ENCODE measurements at places on chromosomes 1 and 21.
A peak's percentile ranks its signal among the peaks of the same experiment; 100 is the strongest.

GRCh38 chr1:2391931-2392509, 379 bp downstream of the RER1 start:
- no peak for DNase-seq

DNA sequence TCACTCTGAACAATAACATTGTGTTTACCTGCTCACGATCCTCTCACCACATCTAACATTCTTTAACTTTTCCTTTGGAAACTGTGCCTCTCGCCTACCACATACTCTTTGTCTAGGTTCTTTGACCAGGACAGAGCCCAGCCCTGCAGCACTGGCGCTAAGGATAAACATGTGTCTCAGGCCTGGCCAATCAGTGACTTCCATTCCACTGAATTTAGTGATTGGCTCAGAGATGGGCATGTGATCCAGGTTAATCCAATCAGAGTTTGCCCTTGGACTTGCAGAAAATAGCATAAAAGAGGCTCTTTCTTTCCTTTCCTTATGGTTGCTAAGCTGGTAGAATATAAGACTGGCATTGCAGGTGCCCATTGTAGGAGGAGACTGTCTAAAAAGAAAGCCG, 605.7 kb downstream of the MATN1 start:
- no peak for DNase-seq

DNA sequence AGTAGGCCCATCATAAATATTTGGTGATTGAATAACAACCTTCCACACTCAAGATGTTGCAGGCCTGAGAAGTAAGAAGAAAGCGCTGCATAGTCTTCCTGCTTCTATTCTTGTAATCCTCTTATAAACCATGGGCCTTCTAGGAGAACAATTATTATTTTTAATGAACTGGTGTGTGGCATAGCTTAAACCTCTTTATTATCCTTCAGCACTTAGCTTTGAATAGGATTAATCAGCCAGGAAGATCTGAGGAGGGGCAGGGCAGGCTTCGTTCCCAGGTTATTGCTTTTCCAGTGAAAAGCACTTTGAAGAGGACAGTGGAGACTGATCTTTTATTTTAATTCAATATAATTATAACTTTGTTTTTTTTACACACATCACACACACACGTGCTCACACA, 42.3 kb downstream of the KIF26B start:
- DNase-seq, result no peak

- DNase-seq, result no peak
These were observed 34.6 kb downstream of the TMEM51 start for GRCh38 chr1:15188130-15188524.

GRCh38 chr1:18602533-18603211, 28.0 kb upstream of the PAX7 start:
- no peak for DNase-seq

- DNase-seq, result peak; percentile 60
These were observed 923.4 kb downstream of the NCAM2 start for GRCh38 chr21:21921410-21922232.

- DNase-seq, result peak; percentile 97
These were observed 62.7 kb downstream of the SKI start for GRCh38 chr1:2290595-2291510.

DNA sequence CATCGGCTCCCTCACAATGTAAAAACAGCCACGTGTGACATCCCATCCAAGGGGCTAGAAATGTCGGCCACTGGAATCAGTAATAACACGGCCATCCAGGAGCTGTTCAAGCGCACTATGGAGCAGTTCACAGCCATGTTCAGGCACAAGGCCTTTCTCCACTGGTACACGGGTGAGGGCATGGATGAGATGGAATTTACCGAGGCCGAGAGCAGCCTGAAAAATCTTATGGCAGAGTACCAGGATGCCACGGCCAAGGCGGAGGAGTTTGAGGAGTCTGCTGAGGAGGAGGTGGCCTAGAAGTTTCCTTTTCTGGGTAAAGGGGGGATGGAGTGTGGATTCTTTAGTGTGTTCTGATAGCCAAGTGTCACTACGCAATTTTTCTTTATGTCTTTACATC, 61.1 kb upstream of the MAP1LC3C start:
- no peak for DNase-seq

DNA sequence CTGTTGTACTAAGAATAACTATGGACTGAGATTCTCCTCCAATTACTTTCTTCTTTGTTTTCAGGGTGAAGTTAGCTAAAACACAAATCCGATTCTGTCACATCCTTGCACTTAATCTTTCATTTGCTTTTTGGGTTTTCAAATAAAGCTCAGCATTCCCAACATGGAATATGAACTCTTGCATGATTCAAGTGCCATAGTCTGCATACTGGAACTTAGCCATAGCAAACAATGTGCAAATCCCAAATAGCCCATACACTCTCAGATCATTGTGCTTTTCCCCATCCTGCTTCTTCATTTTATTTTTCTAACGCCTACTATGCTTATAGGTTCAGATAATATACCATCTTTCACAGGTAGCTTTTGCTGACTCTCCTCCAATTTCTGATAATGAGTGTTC, 455.8 kb upstream of the PRMT6 start:
- DNase-seq, result no peak

DNA sequence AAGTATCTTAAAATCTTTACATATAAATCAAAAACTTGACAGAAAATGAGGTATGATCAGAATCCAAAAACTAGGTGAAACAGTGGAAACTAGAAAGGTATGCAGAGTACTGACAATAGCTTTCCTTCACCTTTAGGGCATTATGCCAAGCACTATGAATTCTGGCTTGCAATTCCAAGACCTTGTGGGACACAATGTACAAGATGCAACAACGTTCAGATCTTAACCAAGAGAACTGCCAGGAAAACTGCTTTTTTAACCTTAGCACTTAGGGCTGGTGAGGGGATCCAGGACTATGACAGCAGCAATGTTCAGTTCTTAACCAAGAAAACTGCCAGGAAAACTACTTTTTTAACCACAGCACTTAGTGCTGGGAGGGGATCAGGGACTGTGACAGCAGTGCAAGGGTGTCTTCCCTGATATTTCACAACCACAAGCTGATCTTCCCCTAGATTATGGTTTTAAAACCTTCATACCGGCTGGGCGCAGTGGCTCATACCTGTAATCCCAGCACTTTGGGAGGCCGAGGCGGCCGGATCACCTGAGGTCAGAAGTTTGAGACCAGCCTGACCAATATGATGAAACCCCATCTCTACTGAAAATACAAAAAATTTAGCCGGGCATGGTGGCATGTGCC, 22.3 kb downstream of the FOXJ3 start:
- DNase-seq, result peak; percentile 72

- no peak for DNase-seq
These were observed 202.9 kb downstream of the HHAT start for GRCh38 chr1:210531475-210532222.

DNA sequence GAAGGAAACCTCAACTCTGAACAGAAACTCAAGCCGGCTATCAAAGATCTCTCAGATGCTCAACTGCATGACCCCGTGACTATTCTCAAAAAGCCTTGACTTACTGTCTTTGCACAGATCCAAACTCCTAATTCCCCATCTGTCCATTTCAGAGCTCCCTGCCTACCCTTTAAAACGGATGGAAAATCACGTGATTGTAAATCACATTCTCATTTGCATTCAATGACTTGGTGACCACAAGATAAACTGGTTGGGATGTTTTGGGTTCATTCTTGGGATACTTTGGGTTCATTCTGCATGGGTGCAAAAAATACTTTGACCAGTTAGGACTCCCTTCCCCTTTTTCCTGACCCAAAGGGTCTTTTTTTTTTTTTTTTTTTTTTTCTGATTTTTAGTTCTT, 41.3 kb upstream of the RUNX1 start:
- DNase-seq, result no peak
